ENCODE measurements at places on chromosomes 3 and 15.

- no peak for DNase-seq
Observed at GRCh38 chr3:13125092-13126015, 52.1 kb upstream of the IQSEC1 start.

DNA sequence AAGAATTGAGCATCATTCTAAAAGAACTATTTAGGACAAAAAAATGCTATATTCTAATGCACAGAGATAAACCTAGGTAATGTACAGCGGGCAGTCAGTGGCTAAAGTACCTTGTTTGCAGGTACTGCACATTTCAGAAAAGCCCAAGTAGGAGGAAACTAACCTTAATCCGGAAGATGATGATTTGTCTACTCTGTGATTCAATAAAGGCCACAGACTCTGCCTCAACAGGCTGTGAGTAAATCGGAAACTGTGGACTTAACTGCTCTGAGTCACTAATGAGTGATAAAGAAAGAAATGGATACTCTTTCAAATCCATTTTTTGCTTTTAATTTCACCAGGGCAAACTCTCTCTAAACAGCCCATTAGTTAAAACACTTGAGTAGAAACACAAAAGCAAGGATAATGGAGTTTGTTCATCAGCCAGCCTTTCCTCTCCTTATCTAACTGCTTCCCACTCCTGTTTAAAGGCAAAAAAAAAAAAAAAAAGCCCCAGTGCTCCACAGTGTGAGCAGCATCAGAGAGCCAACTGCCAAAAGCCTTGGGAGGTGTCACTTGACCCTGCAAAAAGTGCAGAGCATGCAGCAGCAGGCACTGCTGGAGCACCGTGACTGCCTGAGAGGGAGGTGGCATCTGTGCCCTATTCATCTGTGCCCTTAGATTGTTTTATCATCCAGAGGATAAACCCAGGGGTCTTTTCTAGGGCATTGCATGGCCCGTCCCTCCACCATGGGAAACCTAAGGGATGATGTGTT, 187.7 kb downstream of the SATB1 start:
- DNase-seq = peak; percentile 13

DNA sequence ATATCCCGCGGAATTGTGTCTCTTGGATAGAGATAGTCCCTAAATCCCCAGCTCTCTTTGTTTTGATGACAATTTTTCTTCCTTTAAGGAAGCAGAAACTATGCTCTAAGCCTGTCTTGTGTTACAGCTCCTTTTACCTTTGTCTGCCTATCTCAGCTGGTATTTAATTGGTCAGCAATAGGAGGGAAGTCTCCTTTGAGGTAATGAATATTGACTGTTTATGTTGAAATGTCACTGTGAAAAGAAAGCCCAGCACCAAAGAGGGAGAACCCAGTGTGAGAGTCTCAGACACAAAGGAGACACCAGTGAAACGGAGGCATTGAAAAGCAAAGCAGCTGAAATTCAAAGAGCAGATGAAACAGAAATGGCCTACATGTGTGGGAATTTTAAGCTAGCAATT, 372.6 kb downstream of the NR2F2 start:
- DNase-seq = no peak

- no peak for DNase-seq
Observed at GRCh38 chr3:4418156-4418555, 48.9 kb downstream of the SUMF1 start.

GRCh38 chr3:19885468-19885867, 48.5 kb downstream of the EFHB start:
- DNase-seq = peak; percentile 50

GRCh38 chr15:48221885-48222284, 15.8 kb downstream of the SLC12A1 start:
- no peak for DNase-seq

DNA sequence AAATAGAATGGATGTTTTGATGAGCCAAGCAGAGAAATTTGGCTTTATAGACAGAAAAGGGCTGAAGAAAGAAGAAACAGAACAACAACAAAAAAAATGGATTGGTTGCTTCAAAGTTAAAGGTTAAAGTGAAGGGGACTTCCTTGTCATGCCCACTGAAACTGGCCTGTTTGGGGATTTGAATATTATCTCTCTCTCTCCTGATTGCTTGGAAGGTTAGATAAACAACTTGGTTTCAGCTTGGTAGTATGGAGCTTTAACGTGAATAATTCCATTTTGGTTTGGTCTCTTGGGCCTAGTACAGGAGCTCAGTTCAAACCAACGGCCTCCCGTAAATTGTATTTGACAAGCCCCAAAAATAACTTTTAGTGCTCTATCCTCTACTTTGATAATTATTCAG, 70.8 kb upstream of the MBNL1 start:
- DNase-seq = no peak

GRCh38 chr3:129911261-129911861, 17.9 kb upstream of the TMCC1 start:
- no peak for DNase-seq

DNA sequence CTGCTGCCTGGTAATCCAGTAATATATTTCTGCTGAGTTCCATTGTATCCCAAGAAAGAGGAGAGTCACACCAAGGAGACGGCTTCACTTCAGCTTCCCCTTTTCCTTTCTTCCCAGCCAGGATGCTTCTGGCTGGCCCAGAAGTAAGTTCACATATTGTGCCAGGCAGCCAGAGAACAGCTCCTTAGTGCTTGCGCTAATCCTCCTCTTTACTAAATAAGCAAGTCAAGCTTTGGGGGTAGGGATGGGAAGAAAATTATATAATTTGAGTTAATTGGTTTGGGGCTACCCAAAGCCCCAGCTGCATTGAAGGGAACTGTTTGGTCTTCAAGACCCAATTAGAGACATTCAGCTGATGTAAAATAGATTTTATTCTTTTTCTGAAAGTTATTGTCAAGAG, 218.8 kb upstream of the HES1 start:
- no peak for DNase-seq

GRCh38 chr3:16504692-16505091, 8.8 kb downstream of the RFTN1 start:
- no peak for DNase-seq

- DNase-seq = no peak
Observed at GRCh38 chr3:195822131-195822696, 10.5 kb upstream of the MUC4 start.

GRCh38 chr3:159739969-159740368, 248.7 kb upstream of the IL12A start:
- DNase-seq = no peak

DNA sequence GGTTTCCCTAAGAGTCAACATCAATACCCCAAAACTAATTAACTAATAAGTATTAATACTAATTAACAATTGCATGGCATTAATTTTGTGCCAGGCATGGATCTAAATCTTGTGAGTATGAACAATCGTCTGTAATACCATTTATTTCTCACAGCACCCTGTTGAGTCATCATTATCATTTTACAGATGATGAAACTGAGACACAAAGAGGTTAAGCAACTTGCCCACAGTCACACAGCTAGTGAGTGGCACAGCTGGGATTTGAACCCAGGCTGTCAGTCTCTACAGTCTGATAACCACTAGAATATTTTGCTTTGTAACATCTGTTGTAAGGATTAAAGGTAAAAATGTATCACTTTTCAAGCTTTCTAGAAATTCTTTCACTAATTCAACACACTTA, 423.4 kb upstream of the WNT5A start:
- no peak for DNase-seq

DNA sequence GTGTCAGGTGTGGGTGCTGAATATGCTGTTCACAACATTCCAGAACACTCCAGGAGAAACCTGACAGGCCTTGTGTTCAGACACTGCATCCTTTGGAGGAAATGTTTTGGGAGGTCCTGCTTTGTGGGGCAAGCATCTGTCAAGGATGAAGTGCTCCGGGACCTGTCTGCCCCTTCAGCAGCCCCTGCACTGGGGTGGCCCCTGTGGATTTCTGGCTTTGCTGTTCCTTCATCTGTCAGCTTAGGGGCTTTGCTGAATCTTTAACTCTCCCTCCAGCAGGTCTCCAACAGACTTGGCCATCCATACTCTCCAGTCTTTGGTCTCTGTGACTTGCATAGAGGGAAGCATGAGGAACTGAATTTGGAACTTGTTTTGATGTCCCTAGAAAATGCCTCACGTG, 3.1 kb downstream of the PRR23E start:
- DNase-seq = peak; percentile 3

GRCh38 chr3:193488741-193489140, 66.0 kb downstream of the ATP13A4 start:
- DNase-seq = no peak

- no peak for DNase-seq
Observed at GRCh38 chr3:173761161-173761560, 363.6 kb downstream of the NLGN1 start.

- no peak for DNase-seq
Observed at GRCh38 chr3:71152892-71153265, 430.6 kb downstream of the FOXP1 start.
